Stimulated activated CD4-positive, alpha-beta T cell treated with anti-CD3 and anti-CD28 coated beads, Interleukin-1b, Interleukin-23, amount 100 ng/mL, for 1 hour (primary cell): ENCODE measurements at places on chromosomes 11 and 22.

- DNase-seq = no peak
These were observed 25.8 kb upstream of the RASSF10 start for GRCh38 chr11:12983336-12983735.

- DNase-seq = peak; percentile 17
These were observed at the start of gene OSBP2 for GRCh38 chr22:30694640-30695350. OSBP2 (plus strand) TSS chr22:30694874; CDS start chr22:30694910, 36 bp downstream.

- no peak for DNase-seq
These were observed 29.2 kb downstream of the PDGFB start for GRCh38 chr22:39215426-39216142.

DNA sequence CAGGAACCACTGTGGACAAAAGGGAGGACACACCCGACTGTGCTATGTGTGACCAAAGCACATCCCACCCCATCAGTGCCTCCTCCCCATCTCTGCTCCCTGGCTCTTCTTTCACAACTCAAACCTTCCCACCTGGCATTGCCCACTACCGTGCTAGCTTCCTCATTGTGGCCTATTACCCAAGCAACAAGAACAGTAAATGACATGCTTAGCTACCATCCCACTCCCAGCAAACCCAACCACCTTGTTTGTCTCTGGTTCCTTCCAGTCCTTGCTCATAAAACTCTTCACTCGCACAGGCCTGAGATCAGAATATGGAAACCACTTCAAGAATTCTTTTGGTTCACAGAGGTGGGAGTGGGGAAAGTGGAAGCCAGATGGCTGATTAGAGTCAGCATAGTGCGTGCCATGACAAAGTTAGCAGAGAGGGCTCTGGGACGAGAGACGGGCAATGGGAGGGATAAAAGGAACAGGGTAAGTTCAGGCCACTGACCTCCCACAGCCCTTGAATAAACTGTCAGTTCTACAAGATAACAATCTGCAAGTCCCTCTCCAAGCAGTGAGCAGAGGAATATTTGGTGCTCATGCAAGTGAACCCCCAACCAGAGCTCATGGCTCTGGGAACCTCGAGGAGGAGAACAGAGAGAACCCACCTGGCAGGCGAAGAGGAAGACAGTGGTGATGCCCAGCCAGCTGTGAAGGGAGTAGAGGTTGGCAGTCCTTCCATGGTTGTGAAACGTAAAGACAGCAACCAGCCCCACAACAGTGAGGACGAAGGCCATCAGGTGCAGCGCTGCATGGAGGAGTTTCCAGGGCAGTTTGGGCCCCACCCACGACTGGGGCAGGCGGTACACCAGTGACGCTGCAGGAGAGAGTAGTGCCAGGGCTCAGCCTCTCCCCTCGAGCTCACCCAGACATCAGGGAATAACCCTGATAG, 8.3 kb downstream of the CYB561A3 start:
- no peak for DNase-seq

DNA sequence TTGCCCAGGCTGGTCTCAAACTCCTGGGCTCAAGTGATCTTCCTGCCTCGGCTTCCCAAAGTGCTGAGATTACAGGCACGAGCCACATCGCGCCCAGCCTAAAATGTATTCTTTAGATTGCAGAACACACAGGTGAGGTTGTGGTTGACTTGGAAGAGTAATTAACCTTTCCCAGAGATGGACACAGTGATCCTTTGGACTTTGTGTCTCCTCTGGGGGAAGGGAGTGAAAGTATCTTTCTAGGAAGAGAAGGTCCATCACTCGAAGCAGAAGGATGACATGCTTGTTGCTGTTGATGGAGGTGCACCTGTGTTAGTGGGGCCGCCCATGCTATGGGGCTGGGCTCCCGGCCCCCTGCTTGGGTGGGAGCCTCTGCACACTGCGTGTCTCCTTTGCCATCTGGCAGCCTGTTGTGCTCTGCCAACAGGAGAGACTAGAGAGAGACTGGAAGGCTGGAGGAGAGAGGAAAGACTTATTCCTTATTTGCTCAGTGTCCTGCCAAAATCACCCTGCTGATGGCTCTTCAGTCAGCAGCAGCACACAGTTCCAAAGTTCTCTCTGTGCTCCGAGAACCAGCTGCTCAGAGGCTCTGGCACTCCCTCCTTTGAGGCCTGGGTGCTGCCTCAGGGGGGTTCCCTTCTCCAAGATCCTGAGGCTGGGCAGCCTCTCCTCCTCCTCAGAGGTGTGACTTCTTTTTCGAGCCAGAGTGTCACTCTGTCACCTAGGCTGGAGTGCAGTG, 33.1 kb upstream of the CYB5R3 start:
- no peak for DNase-seq
